ENCODE measurements at places on chromosomes 7 and 10.

GRCh38 chr7:10770176-10770575, 203.5 kb upstream of the PHF14 start:
- no peak for DNase-seq

DNA sequence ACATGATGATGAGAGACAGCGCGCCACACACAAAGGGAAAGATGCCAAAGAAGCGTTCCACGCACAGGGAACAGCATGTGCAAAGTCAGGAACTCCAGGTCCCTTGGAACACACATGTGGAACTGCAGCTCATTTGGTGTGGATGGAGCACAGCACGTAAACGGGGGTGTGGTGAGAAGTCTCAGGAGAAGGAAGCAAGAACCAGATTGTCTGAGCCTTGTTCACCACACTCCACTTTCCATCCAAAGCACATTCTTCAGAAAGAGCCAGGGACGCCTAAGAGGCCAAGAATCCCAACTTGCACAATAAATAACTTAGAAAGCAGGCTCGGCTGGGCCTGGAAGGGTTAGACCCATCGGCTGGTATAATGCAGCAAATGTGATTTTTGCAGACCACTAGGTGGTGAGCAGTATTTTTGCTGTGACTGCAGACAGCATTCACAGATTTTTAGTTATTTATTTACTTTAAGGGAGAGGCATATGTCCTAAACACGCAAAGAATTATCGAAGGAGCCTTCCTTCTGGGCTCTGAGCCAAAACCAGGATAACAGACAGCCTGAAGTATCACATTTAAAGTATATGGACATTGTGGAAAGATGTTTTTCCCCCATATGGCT, 27.9 kb upstream of the ASCC1 start:
- DNase-seq, result peak; percentile 86

DNA sequence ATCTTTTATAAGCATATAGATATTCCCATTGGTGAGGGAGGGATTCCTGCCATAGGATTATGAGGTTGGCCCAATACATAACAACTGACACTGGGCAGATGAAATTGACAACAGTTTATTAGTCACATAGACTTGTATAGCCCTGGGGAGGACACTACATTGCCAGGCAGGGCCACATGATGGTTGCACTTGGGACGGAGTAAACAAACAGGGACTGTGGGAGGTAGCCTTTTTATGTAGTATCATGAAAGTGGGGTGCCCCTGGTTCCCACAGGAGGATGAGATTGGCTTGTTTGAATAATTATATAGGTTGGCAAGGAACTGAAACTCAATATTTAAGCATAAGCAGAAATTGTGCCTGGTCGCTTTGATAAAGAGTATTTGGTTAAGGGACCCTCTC, 23.5 kb downstream of the TRIM24 start:
- DNase-seq, result no peak

- DNase-seq, result no peak
Measured at GRCh38 chr10:6142644-6143043, 53.8 kb downstream of the RBM17 start.

DNA sequence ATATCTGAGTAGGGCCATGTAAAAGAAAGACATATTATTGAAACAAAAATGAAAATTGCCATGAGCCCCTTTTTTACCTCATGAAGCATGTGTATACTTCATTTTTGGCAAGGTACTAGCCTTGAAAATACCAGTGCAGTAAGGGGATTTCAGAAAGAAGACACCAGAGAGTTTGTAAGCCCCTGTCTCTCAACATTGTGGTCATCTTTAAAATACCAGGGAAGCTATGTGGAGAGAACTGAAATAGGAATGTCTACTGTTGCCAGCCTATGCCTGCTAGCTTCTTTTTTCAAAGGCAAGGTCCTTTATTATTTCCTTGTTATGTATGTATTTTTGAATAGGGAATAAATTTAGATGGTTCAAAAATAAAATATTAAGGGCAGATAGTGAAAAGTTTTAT, 57.8 kb downstream of the CASD1 start:
- DNase-seq, result no peak

GRCh38 chr7:16649196-16649595, 3.2 kb downstream of the BZW2 start:
- peak; percentile 36 for DNase-seq

- DNase-seq, result no peak
Measured at GRCh38 chr10:47346581-47347302, 1.4 kb upstream of the RBP3 start.

- DNase-seq, result peak; percentile 93
Measured at GRCh38 chr7:141649865-141650634, 51.9 kb downstream of the DENND11 start.

DNA sequence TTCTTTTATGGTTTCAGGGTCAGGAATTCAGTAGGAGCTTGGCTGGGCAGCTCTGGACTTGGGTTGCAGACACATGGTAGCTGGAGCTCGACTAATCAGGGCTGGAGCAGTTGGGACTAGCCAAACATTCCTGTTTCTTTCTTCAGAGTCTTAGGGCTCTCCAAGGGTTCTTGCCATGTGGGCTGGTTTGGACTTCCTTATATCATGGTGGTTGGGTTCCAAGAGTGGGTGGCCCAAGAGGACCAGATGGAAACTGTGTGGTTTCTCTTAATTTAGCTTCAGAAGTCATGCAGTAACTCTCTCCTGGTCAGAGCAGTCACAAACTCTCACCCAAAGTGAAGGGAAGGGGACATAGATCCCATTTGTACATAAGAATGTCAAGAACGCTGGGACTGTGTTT, 270.1 kb upstream of the FZD1 start:
- DNase-seq, result no peak

DNA sequence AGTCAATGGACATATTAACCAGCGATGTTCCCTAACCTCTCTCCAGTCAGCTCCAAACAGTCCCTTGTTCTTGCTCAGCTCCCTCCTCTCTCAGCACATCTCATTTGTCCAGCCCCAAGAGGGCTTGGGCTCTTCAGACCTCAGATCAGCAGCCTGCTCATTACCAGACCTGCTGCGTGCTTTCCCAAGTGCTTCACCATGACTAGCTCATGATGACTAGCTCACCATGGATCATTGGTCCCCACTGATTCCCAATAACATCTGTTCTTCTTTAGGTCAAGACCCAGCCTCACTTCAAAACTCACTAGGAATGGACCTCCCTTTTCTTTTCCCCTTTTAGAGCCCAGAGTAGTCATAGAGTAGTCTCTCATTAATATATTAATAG, 121.9 kb downstream of the SLC16A9 start:
- DNase-seq, result no peak

- no peak for DNase-seq
Measured at GRCh38 chr10:79047875-79048638, 20.7 kb upstream of the ZMIZ1 start.

- no peak for DNase-seq
Measured at GRCh38 chr10:64261676-64262075, 740.5 kb downstream of the REEP3 start.

GRCh38 chr7:28055161-28055544, 125.4 kb downstream of the JAZF1 start:
- DNase-seq, result no peak

GRCh38 chr7:18087026-18087686, 59.5 kb upstream of the PRPS1L1 start:
- no peak for DNase-seq

GRCh38 chr10:29774475-29774874, 139.7 kb upstream of the SVIL start:
- no peak for DNase-seq

GRCh38 chr10:11551916-11552602, 59.4 kb downstream of the USP6NL start:
- DNase-seq, result peak; percentile 93

GRCh38 chr10:36679554-36679953, 445.8 kb upstream of the ANKRD30A start:
- no peak for DNase-seq

DNA sequence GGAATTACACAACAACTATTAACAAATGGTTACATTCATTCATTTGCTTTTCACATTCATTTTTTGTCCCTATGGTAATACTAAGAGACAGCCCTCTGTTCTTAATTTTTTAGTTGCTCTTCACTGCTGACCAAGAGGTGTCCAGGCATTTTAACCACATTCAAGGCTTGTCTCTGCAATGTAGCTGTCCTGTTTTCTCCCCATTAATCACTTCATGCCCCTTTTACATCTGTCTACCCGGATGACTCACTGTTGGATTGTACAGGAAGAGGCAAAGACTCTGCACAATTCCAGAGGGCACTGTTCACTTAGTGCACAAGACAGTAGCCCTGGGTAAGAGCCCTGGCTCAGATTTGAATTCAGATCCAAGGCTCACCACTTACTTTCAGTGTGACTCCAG, 168.5 kb downstream of the NOC3L start:
- DNase-seq, result peak; percentile 59

GRCh38 chr10:32332299-32332750, 14.6 kb downstream of the EPC1 start:
- no peak for DNase-seq

DNA sequence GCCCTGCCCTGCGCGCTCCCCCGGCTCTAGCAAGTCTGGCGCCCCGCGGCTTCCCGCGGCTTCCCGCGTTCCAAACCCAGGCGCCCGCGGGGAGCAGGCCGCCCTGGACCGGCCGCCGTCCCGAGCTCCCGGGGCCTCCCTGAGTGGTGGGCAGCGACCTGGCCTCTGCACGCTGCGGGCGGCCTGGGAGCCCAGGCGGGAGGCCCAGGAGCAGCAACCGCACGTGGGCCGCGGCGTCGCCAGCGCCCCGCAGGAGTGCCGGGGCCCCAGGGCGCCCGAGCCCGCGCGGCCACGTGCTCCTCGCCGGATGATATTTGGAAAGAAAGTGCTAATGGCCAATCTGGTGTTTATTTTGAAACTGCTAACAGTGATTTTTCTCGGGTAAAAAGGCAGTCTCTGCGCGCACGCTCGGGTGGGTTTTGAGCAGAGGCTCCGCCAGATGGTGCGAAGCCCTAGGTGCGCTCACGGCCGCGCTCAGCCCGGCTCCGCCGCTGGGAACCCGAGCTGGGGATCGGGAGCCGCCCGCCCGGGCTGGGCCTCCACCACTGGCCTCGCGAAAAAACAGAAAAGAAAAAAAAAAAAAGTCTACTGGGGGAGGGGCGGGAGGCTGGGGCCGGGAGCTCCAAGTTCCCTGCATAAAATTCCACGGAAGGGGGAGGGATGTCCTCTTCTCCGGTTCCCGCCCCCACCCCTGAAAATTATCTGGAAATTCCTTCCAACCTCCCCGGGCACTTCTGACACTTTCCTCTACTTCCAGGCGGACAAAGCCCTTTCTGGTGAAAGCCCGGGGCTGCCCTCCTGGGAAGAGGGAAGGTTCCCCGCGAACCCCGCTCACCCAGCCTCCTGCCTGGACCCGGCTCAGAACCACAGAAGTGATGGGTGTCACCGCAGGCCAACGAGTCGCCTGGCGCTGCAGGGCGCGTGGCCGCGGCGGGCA, 4.3 kb downstream of the EBF3 start:
- DNase-seq, result no peak

GRCh38 chr10:68408898-68409518, 1.9 kb upstream of the RUFY2 start:
- DNase-seq, result no peak

DNA sequence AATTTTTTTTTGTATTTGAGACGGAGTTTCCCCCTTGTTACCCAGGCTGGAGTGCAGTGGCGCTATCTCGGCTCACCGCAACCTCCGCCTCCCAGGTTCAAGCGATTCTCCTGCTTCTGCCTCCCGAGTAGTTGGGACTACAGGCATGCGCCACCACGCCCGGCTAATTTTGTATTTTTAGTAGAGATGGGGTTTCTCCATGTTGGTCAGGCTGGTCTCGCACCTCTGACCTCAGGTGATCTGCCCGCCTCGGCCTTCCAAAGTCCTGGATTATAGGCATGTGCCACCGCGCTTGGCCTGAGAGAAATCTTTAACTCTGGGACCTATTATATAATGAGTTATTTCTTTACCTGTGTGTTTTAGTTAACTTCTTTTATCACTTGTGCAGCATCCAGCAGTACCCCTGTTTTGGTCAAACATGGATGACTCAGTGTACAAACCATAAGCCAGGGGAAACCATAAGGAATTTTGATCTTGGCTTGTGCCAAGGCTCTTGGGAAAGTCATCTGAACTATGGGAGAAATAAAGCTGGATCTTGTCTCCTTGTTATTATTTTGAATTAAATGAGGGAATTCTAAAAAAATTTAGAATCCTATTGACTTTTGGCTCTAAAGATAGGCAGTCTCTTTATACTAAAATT, 23.6 kb upstream of the ZRANB1 start:
- peak; percentile 68 for DNase-seq

DNA sequence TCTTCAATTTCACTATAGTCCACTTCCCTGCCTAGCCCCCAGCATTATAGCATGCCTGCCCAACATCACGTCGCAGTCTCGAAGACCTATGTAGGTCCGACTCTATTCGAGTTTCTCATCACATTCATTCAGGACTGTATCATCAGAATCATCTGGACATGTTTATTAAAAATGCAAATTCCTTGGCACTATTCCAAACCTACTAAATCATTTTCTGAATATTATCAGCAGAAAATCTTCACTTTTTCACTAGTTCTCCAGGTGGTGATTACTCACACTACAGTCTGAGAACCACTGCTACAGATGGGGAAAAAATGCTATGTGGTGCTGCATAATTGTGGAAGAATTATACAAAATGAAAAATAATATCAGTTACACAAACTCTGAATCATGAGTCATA, 29.3 kb upstream of the ETV1 start:
- DNase-seq, result no peak

- DNase-seq, result no peak
Measured at GRCh38 chr10:129964611-129965424, 744 bp upstream of the EBF3 start.

DNA sequence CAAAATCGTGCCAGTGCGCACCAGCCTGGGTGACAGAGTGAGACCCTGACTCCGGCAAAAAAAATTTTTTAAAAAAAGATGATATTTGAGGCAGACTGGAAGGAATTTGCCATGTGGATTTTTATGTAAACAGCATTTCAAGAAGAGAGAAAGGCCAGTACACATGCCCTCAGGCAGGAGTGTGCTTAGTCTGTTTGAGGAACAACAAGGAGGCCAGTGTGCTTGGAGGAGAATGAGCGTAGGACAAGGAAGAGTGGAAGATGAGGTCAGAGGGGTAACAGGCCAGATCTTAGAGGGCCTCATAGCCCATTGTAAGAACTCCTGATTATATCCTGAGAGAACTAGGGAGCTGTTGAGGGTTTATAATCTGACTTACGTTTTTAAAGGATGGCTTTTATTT, 17.2 kb upstream of the STRIP2 start:
- no peak for DNase-seq

GRCh38 chr10:1615186-1615954, 122.0 kb downstream of the ADARB2 start:
- no peak for DNase-seq

GRCh38 chr7:24540956-24541355, 32.3 kb upstream of the PALS2 start:
- no peak for DNase-seq
